AG08395 (cell line): ENCODE measurements at places on chromosomes 3 and 15.
A peak's percentile ranks its signal among the peaks of the same experiment; 100 is the strongest.

DNA sequence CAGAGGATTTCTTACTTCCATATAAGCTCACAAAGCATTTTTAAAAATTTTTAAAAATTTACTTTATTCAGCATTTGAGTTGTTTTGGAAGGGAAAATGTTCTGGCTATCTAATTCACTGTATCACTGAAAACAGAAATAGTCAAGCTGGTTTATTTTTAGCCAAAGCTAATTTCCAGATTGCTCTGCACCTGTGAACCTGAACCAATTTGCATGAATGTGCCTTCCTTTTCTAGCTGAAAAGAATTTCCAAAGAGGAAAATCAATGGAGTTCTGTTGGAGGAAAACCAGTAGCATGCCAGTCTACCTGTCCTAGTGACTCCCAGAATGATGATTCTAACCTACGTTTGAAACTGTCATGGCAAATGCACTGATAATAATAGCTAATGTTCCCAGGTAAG, 134.2 kb upstream of the LIPC start:
- DNase-seq: no peak

DNA sequence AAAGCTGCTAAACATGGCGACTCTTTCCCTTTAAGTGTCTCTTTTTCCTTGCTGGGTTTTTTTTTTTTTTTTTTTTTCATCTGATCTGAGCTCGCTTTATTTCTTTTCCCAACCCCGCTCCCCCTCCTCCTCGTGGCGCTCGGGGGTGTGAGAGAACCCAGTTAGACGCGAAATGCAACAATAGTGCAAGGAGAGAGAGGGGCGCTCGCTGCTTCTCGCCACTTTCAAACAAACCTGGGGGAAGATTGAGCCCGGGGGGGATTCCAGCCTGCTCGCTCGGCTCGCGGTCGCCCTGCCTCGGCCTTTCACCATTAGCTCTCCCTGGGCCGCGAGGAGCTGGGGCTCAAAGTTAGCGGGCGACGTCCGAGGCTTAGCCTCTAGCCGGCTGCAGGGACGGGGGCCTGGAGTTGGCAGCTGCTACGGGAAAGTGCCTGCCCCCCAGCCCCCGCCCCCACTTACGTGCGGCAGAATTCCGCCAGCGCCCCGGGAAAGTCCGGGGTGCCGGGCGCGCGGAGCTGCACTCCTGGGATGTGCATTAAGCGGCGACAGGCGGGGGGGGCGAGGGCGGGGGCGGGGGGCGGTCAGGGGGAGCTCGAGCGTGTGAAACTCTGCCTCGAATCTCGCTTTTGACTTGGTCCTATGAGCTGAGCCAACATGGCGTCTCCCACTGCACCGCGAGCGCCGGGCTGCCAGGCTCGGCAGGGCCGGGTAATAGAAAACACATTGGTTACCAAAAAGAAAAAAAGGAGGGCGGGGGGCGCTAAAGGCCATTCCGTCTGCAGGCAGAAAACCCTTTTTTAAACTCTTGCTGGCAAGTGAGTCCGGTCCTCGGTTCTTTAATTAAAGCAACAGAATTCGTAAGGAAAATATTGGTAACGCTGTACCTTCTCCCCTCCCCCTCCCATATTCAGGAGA, 10.4 kb downstream of the NR2F2 start:
- peak; percentile 73 for DNase-seq

- DNase-seq: no peak
Measured at GRCh38 chr3:1561427-1561826, 468.6 kb downstream of the CNTN6 start.

DNA sequence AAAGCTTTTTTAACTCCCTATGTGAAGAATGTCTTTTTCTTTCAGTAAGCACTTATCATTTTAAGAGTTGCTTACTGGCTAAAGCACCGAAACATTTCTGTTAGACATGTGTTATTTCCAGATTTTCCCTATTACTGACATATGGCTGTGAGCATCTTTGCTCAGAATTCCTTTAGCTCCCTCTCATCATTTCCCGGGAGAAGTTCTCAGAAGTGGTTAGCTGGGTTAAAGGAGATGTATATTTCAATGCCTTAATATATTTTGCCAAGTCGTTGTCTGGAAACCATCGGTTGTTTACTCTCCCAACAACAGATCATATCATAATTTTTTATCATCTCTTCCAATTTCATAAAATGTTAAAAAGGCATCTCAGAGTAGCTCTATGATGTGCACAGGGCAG, 396.5 kb downstream of the OCA2 start:
- no peak for DNase-seq

- peak; percentile 49 for DNase-seq
Measured at GRCh38 chr15:70778258-70779076, 15.1 kb upstream of the UACA start.

DNA sequence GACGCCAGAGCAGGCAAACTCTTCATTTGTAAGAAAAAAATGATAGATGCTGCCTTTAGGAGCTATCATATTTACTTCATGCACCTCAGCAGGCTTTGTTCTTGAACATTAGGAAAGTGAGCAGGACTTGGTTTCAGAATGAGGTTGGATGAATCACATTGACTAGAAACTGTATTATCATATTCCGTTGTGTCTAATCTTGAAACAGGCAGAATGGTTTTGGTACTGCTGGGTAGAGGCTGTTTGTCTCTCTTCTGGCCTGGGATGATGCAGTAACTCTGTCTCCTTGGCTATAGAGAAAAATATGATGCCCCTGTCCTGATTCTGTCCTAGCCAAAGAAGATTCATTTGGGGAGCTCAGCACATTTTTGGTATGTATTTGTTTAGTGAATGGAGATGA, 344.2 kb upstream of the GRM7 start:
- DNase-seq: no peak

- no peak for DNase-seq
Measured at GRCh38 chr15:61685534-61685933, 374.7 kb downstream of the VPS13C start.
